ENCODE measurements at places on chromosomes 1 and 21. TPM values are rescaled to one million over a fixed set of nuclear protein-coding genes. Genes with fewer than 3 reads are reported as not detected.
A peak's percentile ranks its signal among the peaks of the same experiment; 100 is the strongest.

Gene LAD1
- total RNA-seq = 310 TPM

Gene FCRL2
- total RNA-seq = not detected

Gene SKI
- 28.3 TPM for total RNA-seq

DNA sequence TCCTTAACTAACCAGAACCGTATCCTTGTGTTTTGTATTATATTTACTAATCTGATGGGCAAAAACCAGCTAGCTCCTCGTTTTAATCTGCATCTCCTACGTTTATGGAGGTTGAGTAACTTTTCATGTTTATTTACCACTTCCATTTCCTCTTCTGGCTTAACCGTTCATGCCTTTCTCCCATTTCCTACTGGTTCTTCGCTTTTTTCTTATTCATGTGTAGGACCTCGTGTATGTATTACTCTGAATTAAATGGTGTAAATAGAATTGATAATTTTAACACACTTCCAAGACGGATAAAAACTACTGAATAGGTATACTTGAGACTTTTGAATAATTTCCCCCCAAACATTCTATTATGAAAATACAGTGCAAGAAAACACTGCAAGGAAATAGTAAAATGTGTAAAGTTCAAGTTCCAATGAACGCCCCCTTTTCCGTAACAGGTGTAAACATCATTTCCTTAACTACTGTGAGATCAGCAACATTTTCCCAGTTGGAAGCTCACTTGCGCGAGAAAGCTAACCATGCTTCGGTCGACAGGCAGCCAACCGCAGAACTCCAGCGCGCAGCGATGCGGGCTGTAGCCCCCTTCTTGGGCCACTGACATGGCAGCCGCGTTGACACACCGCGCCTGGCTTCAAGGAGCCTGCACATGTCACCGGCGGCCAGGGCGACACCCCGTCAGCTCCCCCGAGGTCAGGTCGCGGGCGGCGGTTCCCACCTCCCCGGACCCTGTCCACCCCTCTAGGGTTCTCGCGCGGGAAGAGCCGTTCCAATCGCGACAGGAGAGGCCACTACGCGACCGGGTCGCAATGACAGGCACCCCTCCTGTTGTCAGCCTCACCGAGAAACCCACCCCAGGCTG is 816 bp downstream of the EDEM3 start:
- peak; percentile 1 for DNase-seq

- no peak for DNase-seq
Measured at GRCh38 chr1:151807766-151808165, 2.5 kb upstream of the LINGO4 start.

- no peak for DNase-seq
Measured at GRCh38 chr21:33185852-33186251, 43.9 kb upstream of the IFNAR2 start.

All from PC-3 (cell line).